ENCODE measurements at places on chromosomes 2 and 18.

- DNase-seq = no peak
These were observed 93.4 kb upstream of the FN1 start for GRCh38 chr2:215529271-215529670.

GRCh38 chr2:229674830-229675530, 39.4 kb downstream of the DNER start:
- DNase-seq = no peak

- DNase-seq = no peak
These were observed 638.7 kb downstream of the ZEB2 start for GRCh38 chr2:143881246-143881645.

GRCh38 chr18:39238981-39239660, 1673.5 kb upstream of the CELF4 start:
- DNase-seq = no peak

GRCh38 chr2:61478086-61478485, 7.2 kb upstream of the USP34 start:
- DNase-seq = no peak

GRCh38 chr18:27666016-27666415, 480.9 kb upstream of the CHST9 start:
- no peak for DNase-seq

- DNase-seq = no peak
These were observed 32.7 kb upstream of the PRLH start for GRCh38 chr2:237533668-237534161.

DNA sequence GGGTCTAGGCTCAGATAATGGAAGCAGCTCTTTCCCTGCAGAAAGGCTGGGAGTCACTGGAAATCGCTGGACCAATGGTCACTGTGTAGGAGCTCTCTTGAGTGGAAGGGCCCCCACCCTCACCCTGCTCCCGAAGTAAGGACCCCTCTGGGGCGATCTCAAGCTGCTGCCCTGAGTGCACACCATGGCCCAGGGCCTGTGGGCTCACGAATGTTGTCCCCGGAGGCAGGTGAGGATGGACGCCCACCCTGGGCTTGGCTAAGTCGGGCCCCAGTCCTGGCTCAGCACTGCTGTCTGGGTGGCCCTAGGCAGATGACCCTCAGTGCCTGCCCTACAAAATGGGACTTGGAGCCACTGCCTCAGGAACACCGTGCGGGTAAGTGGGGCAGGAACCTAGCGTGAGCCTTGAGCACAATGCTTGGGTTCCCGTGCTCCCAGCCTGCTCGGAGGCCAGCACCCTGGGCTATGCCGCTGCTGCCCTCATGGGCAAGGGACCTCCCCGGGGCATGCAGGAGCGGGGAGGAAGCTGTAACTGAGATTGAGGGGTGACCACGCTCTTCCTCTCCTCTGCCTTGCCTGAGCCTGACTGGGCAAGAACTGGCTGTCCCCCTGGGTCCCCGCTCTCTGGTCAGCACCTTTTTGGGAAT, 3.7 kb downstream of the D2HGDH start:
- DNase-seq = no peak

DNA sequence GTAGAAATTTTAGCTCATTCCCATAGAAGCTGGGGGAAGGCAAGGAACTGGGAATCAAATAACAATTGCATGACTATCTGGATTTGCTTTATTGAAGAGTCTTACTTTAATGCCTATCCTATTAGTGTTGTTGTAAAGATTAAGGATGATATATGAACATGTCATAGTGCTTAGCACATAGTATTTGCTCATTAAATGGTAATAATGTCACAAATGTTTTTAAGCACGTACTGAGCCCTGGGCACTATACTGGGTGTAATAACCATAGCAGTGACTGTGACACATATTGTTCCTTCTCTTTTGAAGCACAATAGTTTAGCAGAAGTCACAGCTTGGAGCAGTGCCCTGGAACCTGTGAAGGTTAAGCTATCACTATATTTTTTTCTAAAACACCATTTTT, 47.2 kb upstream of the DTNB start:
- DNase-seq = no peak

- DNase-seq = no peak
These were observed 272.6 kb downstream of the ARHGAP15 start for GRCh38 chr2:143401861-143402260.

GRCh38 chr2:199659207-199659606, 191.8 kb downstream of the FTCDNL1 start:
- peak; percentile 53 for DNase-seq

DNA sequence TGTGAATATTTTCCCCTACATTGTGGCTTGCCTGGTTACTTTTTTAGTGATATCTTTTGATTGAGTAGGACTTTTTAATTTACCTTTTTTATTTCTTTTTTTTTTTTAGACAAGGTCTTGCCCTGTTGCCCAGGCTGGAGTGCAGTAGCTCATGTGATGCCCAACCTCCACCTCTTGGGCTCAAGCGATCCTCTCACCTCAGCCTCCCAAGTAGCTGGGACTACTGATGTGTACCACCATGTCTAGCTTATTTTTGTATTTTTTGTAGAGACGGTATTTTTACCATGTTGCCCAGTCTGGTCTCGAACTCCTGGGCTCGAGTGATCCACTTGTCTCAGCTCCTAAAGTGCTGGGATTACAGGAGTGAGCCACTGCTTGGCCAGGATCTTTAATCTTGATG, 25.3 kb downstream of the EML4 start:
- no peak for DNase-seq

DNA sequence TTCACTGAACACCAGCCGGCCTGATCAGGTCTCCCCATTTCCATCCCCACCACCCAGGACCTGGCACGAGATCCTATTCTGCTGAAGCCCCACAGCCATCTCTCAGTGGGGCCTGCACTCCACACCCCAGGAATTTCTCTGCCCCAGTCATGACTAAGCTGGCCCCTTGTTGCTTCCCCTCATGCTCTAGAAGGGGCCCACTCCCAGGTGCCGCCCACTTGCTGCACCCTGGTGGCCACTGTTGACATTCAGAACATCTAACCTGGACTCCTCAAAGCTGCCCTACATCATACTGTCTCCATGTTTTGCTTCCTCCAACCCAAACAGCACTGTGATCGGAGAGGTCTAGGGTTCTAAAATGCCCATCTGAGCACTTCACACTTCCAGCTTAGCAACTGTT, 90.7 kb upstream of the KLHL29 start:
- DNase-seq = no peak

- no peak for DNase-seq
These were observed 36.5 kb downstream of the SLC25A52 start for GRCh38 chr18:31723990-31724711.

DNA sequence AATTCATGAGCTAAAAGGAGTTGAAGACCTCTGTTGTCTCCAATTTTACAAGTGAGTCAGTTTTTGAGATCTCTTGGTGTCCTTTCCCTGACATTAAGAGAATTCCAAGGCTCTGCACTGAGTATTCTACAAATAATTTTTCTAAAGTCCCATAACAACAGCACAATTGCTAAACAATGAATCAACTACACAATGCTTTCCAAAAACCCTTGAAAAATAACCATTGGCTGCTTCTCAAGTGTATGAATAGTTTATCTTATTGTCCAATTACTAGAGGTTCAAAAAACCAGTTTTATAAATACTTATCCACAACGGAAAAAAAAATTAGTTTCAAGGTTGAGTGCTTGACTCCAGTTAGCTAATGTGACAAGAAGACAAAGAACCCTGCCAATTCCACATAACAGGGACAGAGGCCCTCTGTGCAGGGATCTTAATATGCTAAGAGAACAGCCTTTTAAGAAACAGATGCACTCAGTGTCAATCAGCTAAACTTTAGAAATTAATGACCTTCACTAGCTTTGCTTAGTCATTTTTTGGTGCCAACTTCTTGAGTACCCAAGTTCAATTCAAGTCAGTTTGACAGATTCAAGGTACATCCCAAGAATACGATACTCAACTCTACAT, 266.6 kb upstream of the CYP26B1 start:
- no peak for DNase-seq

DNA sequence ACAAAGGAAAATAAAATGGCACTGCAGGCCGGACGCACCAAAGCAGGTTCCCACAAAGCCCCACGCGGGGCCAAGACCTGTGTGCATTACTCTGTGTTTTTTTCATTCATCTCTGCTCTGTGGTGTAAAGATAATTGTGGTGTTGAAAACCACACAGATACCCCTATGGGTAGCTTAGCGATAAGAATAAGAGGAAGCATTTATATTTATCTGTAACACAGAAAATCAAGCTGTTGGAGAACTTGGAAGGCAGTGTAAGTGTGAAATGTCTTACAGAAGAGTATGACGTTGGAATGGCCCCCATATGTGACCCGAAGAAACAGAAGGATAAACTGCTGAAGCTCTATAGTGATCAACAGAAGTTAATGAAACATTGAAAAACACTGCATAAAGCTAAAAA, 20.3 kb upstream of the MARCO start:
- no peak for DNase-seq

- no peak for DNase-seq
These were observed 33.3 kb upstream of the LGALSL start for GRCh38 chr2:64420677-64421076.

DNA sequence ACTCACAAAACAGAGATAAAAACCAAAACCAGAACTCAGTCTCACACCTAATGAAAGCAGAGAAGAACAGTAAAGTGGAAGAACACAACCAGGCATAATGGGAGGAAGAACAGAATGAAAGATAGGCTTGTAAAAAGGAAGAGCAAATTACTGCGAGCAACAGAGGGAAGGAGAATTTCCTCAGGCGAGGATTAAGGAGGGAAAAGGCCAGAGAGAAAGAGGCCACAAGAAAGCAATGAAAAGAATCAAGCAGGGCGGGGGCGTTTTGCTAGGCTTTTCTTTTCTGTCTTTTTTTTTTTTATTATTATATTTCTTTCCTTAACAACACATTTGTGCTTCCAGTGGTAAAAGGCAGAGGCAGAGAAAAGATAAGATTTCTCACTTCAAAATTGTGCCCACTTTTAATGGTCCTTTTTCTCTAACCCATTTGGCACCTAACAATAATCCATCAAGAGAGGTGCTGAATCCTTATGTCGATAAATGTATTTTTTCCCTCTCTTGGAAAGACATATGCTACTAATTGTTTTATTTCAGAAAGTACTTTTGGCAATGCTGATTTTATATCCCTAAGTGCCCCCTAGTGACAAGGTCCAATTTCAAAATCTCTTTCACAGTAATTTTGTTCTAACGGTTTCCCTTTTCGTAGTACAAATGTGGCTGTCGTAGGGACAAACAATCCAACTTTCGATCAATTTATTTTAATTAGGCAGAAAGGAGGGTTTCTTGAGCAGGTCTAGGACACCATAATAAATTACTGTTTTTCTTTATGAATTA, 138.7 kb upstream of the AQP4 start:
- DNase-seq = peak; percentile 32

- DNase-seq = no peak
These were observed 24.8 kb upstream of the TUBB6 start for GRCh38 chr18:12283256-12283655.

DNA sequence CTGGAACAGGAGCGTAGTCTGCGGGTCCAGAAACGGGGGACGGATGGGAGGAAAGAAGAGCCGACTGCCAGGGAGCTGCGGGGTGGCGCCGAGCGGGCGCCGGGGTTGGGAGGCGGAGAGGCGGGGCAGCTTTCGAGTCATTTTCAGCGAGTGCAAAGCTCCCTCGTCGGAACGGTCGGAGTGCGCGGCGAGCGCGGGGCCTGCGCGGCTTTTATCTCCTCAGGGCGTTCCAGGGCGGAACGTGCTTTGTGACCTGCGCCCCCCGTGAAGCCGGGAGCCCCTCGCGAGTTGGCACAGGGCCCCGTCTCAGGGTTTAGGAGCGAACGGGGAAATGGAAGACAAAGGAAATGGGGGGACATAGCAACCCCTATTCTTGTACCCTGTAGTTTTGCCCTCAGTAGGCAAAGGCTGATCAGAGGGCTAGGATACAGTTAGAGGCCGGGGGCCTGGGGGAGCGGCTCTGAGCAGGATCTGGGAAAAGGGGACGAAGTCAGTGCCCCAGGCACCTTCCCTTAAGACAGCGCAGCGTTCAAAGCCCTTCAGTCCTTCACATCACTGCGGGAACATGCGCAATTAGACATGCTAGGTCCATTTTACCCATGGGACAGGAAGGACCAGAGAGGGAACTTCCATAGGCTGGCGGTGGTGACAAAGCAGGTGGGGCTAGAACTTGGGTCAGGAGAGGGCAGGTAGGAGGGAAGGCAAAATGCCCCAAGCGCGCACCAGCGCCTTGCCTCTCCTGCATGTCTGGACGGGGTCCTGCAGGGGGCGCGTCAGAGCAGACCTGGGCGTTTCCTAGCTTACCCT, 60.1 kb upstream of the IL1RL1 start:
- DNase-seq = peak; percentile 40

DNA sequence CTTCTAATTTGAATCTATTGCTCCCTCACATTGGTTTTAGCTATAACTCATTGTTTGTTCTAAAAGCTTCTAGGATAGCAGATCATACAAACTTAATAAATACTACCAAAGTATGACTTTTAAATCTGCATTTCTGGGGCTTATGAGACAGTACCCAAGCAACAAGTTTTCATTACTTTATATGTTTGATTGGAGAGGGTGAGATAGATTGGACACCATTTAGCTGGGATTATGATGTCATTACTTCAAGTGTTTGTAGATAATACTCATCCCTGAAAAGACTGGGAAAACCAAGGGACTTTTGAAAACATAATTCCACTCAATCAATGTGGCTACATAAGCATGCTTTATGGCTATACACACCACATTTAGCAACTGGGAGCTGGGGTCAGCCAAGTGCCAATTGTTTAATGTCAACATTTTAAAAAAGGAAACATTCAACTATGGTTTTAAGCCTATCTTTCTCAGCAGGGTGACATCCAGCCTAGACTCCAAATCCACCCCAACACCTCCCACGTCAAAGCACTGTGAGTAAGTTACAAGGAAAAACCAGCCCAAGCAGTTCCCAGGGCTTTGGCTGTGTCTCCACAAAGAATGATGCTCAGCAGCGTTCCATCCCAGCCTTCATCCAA, 119.9 kb downstream of the ETAA1 start:
- no peak for DNase-seq

- no peak for DNase-seq
These were observed 107.6 kb downstream of the FBXO15 start for GRCh38 chr18:74040008-74040407.

DNA sequence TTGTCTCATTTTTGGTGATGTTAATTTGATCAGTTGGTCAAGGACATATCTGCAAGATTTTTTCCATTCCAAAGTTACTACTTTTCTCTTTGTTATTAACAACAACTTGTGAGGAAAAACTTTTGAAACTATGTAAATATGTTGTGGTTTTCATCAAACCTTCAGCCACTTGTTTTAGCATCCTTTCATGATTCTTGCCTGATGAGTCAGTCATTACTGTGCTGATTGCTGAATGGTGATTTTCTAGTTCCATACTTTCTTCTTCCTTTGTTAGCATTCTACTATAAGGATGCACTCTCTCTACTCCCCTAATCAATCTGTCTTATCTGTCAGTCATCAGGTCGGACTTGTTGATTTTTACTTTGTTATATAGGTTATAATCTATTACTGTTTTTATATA, 10.9 kb downstream of the TMEM87B start:
- no peak for DNase-seq

GRCh38 chr2:85692039-85692645, 2.0 kb upstream of the GNLY start:
- DNase-seq = no peak

DNA sequence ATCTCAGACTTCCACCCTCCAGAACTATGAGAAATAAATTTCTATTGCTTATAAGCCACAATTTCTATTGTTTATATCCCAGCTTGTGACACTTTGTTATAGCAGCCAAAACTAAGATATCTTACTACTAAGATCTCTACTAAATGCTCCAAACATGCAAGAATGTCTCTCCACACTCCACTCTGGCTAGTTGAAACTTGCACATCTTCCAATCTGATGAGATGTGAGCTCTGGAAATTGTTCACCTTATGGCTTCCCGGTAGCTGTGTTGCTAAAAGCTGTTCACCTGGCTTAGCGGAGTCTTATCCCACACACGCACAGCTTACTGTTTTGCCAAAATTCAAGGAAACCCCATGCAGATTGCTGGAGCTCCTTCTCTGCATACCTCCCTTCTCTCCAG, 43.9 kb downstream of the PKDCC start:
- DNase-seq = no peak

All from left kidney (tissue), 8 donors.